ENCODE measurements at places on chromosomes 5 and 9.

DNA sequence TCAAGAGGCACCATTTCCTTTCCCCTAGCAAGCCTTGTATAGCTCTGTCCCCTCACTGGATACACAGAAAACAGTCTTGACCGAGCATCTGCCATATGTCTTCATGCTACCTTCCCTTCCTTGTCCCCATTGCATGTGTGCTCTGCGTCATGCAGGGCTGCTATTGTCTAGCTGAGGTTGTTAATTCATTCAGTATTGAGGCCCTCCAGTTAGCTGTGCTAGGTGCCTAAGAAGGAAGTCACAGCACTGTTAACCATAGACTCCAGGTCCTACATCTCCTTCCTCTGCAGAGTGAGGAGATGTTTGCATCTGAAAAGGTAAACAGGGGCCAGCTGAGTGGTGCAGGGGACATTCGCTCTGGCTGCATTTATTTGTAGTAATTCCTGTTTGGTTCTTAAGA lies 48.2 kb downstream of the SLC1A3 start:
- DNase-seq: no peak

DNA sequence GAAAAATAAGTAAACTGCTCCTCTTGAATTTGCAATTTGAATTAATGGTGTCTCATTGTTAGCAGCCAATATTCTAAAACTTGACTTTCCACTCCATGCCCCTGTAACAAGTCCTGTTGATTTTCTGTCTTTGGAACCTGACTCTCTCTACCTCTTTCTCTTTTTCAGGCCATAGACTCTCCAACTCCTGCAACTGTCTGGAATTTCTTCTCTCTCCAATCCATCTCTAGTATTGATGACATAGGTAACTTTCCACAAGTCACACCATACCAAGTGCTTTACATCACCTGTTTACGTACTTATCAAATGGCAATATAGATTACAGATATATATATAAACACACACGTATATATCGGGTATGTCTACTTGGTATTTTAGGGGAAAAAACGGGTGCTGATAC lies 923 bp downstream of the C5orf34 start:
- no peak for DNase-seq

DNA sequence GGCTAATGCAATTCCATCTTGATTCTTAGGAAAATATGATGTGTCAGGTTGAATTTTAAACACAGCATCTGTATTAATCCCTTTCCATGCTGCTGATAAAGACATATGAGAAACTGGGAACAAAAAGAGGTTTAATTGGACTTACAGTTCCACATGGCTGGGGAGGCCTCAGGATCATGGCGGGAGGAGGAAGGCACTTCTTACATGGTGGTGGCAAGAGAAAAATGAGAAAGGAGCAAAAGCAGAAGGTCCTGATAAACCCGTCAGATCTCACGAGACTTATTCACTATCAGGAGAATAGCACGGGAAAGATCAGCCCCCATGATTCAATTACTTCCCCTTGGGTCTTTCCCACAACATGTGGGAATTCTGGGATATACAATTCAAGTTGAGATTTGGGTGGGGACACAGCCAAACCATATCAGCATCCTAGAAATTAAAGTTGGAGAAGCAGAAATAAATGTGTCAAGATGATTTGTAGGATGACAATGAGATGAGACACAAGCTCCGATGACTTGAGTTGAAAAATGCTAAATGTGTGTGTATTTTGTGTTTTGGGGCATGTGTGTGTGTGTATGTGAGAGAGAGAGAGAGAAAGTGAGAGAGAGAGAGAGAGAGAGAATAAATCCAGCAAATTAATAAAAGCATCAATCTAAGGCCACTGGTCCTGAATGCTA lies 48.5 kb upstream of the ANKRD55 start:
- no peak for DNase-seq

GRCh38 chr5:66136053-66136452 lies 8.0 kb upstream of the SREK1 start:
- no peak for DNase-seq

- DNase-seq: no peak
Observed at GRCh38 chr9:4168526-4168925, 131.3 kb downstream of the GLIS3 start.

DNA sequence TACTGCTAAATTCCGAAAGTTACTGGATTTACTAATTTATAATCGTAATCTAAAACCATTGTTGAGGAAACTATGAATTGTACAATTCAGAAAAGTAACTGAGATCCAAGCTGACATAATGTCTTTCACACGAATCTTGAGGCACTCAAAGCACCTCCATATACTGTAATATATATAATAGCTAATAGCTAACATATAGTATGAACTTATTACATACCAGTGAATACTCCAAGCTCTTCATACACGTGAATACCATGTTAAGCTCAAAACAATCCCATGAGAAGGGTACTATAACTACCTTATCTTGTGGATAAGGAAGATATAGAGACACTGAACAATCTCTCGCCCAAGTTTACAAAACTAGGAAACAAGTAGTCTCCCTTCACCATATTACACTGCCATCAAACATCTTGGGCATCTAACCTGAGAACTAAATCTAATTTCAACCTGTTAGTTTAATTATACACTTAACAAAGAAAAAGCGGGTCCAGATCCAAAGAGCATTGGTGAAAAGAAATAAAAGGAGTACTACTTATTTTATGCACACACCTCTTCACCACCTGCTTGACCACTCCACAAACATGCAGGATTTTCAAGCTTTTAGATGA lies 1.0 kb downstream of the NUDCD2 start:
- no peak for DNase-seq

GRCh38 chr5:63648376-63648775 lies 313.9 kb downstream of the HTR1A start:
- DNase-seq: no peak

DNA sequence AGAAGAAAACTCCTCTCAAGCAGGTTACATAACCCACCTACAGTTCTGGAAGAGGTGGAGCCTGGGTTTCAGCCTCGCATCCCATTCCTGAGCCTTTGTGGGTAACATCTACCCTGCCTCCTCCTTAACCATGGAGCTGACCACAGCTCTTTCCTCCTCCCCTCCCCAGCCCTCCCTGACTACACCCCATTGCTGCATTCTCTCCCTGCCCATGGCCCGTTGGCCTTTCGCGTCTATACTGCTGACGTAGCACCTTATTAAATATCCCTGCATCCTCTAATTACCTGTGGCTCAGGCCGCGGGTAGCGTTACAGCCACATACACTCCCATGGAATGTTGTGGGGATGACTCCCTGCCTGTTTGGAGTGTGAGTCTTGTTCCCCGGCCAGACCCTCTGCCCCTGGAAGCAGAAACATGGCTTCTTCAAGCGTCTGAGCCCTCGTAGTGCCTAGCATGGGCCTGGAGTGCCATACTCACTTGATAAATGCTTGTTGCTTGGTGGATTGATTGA lies 72.8 kb downstream of the WWC1 start:
- no peak for DNase-seq

GRCh38 chr5:17229313-17229712 lies 11.9 kb downstream of the BASP1 start:
- no peak for DNase-seq

DNA sequence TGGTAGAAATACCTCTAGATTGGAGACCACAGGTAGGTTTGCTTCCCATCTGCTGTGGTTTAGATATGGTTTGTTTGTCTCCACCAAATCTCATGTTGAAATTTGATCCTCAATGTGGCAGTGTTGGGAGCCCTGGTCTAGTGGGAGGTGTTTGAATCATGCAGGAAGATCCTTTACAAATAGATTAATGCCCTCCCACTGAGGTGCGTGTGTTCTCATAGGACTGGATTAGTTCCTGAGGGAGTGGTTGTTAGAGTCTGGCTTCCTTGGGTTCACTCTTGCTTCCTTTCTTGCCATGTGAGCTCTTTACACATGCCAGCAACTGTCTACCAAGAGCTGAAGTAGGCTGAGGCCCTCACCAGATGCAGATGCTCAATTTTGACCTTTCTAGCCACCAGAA lies 391.1 kb upstream of the GRIA1 start:
- DNase-seq: no peak

- no peak for DNase-seq
Observed at GRCh38 chr9:86043999-86044398, 55.4 kb downstream of the GOLM1 start.

DNA sequence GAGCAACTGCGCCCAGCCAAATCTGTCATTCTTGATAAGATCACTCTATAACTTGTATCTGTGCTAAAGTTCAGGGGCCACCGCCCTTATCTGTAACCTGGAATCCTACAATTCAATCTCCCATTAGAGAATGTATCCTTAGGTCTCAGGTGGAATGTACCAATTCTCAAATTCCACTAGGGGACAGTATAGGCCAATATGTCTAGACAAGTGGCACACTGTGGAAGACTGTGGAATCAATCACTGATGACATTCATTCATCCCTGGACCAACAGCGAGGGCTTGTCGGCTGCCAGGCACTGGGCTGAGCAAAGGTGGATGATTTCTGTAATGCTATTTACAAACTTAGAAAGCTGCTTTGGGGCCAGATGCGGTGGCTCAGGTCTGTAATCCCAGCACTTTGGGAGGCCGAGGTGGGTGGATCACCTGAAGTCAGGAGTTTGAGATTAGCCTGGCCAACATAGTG lies 28.7 kb upstream of the MEGF9 start:
- no peak for DNase-seq

DNA sequence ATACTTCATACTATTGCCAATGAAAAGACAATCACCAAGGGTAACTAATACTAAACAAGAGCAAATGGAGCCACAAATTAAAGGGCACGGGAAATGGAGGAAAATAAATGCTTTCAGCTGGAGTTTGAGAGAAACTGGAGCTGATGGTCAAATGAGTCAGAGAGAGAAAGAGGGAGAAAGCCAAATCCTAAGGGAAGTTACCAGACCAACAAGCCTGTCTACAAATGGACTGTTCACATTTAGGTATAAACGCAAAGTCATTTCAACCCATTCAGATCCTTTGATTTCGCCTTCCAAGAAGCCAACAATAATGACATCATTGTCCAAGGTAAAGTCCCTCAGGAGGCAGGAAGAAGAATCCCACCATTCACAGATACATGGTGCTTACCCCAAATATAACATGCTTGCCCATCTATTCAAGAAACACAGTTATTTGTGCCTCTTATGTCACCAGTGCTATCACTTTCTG lies 351.8 kb downstream of the RAB3C start:
- no peak for DNase-seq

GRCh38 chr5:8689773-8690172 lies 820.8 kb downstream of the MTRR start:
- DNase-seq: no peak

GRCh38 chr9:107218829-107219485 lies 64.1 kb upstream of the RAD23B start:
- DNase-seq: no peak

- no peak for DNase-seq
Observed at GRCh38 chr5:88557131-88557530, 288.5 kb upstream of the TMEM161B start.

DNA sequence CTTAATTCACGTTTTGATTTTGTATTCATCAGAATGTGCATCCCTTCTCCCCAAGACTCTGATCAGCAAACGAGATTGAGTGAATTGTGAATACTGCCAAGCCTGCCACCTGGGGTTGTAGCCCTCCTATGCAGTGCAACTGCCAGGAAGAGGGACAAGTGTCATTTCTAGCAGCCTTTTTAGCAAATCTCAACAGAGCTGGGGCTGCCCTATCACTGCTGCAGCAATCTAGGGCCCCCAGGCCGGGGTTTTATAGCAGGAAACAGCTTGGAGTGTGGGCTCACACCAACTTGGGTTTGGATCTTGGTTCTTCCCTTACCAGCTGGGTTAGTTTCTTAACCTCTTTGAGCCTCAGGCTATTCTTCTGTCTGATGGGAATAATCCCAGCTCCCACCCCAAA lies 4.0 kb downstream of the CSF1R start:
- DNase-seq: no peak

- no peak for DNase-seq
Observed at GRCh38 chr5:122656577-122656976, 118.3 kb upstream of the SNX2 start.

- DNase-seq: no peak
Observed at GRCh38 chr9:36424289-36425055, 24.4 kb upstream of the RNF38 start.

- DNase-seq: no peak
Observed at GRCh38 chr5:10442576-10442975, 897 bp downstream of the ROPN1L start.

DNA sequence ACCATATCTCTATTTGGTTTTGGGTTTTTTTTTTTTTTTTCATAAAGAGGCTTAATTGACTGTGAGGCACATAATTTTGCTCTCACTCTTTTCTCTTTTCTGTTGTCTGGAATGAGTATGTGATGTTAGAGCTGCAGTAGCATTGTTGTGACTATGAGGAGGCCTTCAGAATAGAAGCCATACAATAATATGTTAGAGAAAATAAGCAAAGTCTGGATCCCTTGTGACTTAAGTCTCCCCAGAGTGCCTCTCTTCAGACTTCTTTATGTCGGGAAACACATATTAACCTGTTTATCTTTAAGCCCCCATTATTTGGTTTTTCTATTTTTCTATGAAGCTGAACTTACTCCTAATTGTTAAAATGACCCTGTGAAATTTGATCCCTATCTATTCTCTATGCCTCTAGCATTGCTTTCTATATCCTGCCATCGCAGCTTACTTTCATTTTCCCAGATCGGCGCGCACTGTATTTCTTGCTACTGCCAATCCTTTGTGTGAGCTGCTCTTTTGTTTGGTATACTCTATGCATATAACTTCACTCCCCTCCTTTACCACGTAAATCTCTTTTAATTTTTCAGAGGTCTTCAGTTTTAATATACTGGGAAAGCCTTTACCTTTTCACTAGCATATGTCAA lies 372.5 kb upstream of the KCNN2 start:
- DNase-seq: no peak

- no peak for DNase-seq
Observed at GRCh38 chr5:54571462-54571861, 53.9 kb downstream of the SNX18 start.

DNA sequence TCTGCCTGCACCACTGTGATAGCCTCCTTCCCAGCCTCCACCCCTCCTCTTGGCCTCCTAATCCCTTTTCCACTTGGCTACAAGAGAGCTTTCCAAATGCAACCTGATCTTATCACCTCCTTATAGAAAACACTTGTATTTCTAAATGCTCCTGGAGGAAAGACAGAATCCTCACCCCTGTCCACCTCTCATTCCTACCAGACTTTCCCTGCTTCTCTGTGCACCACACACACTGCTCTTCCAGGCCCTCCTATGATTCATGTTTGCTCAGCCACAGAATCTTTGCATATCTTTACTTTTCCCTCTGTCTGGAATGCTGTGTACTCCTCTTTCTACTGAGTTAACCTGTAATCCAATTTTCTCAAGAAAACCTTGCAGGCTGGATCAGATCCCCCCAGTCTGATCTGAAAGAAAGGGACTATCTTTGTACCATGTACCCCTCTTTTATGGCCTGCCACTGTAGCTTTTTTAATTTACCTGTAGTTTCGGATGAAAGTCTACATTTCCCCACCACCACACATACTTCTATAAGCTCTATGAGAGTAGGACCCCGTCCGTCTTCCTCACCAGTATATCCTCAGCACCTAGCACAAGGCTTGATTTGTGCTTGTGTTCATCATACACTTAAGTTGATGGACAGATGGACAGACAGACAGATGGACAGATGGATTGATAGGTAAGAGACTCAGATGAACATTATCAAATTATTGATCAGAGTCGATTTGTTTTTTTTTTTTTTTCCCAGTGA lies 95.3 kb downstream of the GALNT10 start:
- no peak for DNase-seq

Measured in hypothalamus (tissue), 51 donors.